ENCODE measurements at places on chromosomes 6 and 20.

DNA sequence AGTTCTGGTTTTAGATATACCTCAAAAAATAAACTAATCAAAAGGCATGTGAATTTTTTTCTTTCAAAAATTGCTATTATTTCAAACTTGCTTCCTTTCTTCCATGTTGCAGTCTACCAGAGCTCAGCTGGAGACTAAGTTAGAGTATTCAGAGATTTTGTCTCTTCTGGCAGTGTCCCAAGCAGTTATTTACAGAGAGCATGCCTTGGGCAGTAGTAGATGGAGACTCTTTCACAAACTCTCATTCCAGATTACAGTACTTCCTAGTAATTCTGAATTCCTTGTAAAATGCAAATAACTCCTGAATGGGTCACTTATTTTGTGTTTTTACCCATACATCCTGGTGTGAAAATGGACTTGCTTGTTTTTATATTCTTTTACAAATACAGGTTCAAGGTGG, 703.4 kb downstream of the EPHA7 start:
- DNase-seq: peak; percentile 20

GRCh38 chr20:34431168-34431567, 68.1 kb downstream of the ITCH start:
- DNase-seq: no peak

GRCh38 chr6:68654134-68654533, 19.1 kb downstream of the ADGRB3 start:
- no peak for DNase-seq

DNA sequence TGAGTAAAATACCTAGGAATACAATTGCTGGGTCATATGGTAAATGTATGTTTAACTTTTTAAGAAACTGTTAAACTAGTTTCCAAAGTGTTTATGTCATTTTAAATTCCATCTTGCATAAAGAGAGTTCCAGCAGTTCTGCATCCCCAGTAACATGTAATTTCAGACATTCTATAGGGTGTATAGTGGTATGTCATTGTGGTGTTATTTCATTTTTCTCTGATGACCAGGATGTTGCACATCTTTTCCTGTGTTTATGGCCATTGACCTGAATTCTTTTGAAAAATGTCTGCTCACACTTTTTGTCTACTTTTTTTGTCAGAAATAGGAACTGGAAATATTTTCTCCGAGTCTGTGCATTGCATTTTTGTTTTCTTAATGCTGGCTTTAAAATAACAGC, 128.9 kb downstream of the TMEM200A start:
- DNase-seq: peak; percentile 85

DNA sequence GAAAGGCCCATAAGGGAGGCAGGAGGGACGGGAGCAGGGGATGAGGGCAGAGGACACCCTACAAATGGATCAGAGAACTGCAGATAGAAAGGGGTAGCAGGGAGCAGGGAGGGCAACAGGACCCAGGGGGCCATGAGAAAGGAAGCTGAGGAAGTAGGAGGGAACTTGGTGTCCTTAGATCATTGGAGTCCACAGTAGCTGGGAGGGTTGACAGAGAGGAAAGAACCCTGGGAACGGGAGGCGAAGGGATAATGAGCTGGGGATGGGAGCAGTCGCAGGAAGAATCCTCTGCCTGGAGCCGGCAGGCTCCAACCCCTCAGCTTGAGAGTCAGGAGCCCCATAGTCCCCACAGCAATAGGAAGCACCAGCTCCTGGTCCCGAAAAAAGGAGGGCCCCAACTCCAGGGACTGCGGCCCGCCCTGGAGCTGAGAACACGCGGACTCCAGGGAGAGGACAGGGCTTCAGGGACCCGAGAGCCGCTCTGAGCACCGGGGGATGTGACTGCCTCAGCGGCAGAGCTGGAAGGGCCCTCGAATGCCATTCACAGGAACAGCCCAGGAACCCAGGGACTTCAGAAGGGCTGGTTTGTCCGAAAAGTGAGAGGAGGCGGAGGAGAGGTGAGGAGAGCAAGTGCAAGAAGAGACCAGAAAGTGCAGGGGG, 32.7 kb downstream of the HLA-A start:
- DNase-seq: no peak

GRCh38 chr6:35751594-35751993, 14.8 kb downstream of the ARMC12 start:
- no peak for DNase-seq

GRCh38 chr20:55140631-55141030, 665.2 kb downstream of the DOK5 start:
- DNase-seq: no peak

DNA sequence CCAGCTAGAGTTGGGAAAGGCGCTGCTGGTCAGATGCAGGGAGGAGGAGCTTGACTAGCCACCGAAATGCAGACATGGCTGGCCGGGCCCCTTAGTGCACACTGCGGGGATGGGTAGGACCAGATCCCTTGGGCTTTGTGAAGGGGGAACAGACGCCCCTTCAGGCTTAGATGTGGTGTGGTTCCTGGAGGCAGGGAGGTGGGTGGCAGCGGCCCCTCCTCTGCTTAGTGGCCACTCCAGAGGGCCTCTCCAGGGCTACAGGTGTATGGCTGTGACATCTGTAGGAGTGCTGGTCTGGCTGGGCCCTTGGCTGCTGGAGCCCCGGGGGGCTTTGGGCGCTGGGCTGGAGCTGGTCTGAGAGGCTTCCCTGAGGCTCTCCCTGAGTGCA, 5.9 kb downstream of the CCND3 start:
- DNase-seq: no peak

DNA sequence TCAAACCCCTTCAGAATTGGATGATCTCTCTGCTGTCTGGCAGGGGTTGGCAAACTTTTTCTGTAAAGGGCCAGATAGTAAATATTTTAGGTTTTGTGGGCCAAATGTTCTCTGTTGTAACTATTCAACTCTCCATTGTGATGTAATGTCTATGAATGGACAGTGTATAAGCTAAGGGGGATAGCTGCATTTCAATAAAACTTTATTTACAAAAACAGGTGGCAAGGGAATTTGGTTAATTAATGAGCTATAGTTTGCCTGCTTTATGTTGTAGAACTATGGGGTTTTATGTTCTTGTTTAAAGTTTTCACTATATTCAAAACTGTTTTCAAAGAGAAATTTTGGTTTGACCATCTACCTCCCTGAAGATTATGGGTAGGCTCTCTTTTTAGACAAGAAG, 182.1 kb upstream of the CITED2 start:
- no peak for DNase-seq

- peak; percentile 86 for DNase-seq
These were observed 8.2 kb upstream of the SLC2A12 start for GRCh38 chr6:134060491-134061106.

GRCh38 chr6:5457983-5458683, 196.8 kb downstream of the FARS2 start:
- DNase-seq: no peak

GRCh38 chr6:88493717-88494116, 327.6 kb upstream of the CNR1 start:
- DNase-seq: no peak

DNA sequence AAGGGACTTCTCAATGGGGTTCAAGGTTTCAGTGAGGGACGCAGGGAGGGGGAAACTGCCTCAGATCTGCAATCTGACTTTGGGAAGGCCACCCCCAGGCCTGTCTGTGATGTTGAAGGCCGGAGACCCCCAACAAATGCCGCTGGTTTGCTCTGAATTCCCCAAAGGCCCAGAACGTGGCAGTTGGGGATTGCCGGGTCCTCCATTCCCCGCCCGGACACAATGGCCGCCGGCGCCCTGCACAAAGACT, 326 bp upstream of the BCL2L1 start:
- DNase-seq: no peak

DNA sequence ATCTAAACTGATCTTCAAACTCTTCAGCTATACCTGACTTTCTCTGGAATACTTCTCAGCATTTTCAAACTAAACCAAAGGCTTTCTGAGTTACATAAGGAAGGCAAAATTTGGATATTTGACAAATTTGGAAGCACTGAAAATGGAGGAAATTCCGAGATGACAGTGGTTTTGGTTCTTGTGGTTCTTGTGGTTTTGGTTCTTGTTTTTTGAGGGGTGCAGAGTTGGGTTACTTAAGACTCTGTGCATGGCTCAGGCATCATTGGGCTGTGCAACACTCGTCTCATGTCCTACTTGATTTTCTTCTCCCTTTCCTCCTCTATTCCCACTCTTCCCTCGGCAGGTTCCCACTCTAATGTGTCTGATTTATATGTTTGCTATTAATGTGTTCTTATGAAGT, 78.0 kb downstream of the SLC22A3 start:
- no peak for DNase-seq

- peak; percentile 52 for DNase-seq
These were observed 32.2 kb downstream of the RAMACL start for GRCh38 chr6:166554316-166554715.
